ENCODE measurements at places on chromosomes 2 and 18.

- no peak for DNase-seq
These were observed 99.2 kb upstream of the ZNF521 start for GRCh38 chr18:25451077-25451658.

DNA sequence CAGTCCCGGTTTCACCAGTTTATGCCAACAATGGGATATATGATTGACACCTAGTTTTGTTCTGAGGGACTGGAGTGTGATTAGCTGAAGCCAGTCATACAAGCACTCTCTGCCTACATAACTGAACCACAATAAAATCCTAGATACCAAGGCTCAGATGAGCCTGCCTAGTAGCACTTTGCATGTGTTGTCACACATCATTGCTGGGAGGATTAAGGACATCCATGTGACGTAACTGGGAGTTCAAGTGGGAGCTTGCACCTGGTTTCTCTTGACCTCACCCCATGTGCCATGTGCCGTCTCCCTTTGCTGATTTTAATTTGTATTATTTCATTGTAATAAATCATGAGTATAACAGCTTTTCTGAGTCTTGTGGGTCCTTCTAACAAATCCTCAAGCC lies 90.3 kb downstream of the TMEM163 start:
- DNase-seq, result no peak

DNA sequence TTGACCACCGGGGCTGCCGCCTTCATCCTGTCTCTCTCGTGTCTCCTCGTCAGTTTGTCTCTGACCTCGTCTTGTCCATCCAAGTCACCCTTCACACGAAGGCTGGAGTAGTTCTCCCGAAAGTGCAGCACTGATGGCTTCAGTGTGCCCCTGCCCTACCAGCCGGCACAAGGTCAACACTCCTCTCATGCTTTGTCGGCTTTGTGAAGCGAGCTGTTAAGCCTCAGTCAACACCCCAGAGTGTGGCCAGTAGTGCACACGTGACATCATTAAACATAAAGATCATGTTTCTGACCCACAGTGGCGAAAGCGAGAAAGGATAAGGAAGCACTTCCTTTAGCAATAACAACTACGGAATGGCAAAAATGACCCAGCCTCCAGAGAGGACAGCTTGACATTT lies 23.2 kb downstream of the ACKR3 start:
- DNase-seq, result no peak

DNA sequence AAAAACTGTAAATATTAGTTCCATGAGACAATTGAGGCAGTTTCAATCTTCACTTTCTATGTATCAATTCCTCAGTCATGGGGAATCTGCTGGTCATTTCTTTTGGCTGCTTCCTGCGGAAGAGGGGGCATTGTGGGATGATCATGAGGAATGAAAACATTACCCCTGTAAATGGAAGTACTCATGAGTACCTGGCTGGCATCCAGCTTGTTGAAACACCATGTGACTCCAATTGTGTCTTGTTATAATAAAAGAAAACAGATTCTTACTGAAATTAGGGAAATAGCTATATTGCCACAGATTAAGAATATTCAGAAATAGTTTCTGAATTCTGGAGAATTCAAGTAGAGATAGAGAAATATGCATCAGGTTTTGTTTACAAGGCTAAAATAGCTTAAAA lies 41.6 kb upstream of the GPR39 start:
- DNase-seq, result no peak

DNA sequence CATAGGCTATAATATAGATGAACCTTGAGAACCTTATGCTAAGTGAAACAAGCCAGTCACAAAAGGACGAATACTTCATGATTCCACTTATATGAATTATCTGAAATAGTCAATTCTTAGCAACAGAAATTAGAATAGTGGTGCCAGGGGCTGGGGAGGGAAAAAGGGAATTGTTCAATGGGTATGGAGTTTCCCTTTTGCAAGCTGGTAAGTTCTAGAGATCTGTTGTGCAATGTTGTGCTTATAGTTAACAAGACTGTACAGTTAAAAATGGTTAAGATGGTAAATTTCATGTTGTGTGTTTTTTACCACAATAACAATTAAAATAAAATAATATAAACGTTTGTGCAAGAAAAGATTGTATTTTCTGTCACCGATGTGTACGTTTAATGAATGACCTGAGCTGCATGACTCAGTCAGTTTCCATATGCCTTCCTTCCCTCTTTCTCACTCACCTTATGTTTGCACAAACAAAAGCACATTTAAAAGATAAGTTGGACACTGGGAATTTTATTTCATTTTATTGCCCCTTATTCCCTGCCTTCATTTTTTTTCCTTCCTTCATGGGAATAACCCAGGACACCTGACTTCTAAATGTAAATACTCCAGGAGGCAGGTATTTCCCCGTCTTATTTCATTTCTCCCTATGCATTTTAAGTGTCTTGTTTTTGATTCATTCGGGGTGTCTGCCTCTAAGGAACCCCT lies 143.7 kb upstream of the TTC39C start:
- no peak for DNase-seq

- DNase-seq, result no peak
These were observed 36.1 kb downstream of the OTX1 start for GRCh38 chr2:63086687-63087086.

DNA sequence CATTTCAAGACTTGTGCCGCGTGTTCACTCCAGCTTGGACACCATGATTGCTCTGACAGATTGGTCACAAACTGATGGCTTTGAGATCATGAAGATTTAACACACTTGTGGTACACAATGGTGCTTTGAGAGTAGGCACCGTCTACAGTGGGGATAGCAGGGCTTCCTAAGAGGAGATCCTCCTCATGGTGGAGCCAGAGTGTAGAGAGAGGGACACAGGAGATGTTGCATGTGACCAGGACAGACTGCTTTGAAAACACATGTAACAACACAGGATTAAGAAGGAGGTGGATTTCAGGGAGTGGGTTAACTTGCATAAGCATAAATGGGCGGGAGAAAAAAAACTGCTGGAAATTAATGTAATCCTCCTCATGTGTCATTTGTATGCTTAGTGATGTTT lies 95.7 kb upstream of the LINC00305 start:
- DNase-seq, result no peak

GRCh38 chr18:39039813-39040212 lies 1474.2 kb upstream of the CELF4 start:
- DNase-seq, result no peak

DNA sequence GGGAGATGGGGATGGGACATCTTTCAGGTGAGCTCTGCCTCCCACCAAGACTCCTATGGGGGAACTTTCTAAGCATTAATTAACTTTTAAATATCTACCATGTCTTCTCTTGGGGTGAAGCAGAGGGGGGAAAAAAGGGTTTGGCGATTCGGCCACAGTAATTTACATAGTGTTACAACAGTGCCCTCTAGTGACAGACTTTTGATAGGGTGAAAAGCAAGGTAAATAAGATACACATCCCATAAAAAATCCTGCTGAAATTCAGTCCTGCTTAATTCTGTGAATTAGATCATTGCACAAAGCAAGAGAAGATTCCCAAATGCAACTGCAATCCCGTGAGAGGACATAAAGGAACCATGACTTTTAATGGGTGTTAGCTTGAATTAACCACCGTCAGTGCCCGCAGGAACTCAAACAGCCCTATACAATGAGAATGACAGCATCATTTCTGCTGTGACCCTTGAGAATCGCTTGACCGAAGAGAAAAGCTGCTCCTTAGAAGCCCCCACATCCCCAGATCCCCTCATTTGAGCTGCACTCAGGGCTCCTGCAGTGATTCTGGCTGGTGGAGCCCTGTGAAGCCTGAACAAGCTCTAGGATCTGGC lies 32.8 kb downstream of the FAM124B start:
- no peak for DNase-seq

- DNase-seq, result no peak
These were observed 115.0 kb downstream of the GBX2 start for GRCh38 chr2:236052926-236053821.

GRCh38 chr2:17912266-17912691 lies 33.8 kb downstream of the KCNS3 start:
- DNase-seq, result no peak

- no peak for DNase-seq
These were observed 3.4 kb downstream of the FANCL start for GRCh38 chr2:58237741-58238140.

DNA sequence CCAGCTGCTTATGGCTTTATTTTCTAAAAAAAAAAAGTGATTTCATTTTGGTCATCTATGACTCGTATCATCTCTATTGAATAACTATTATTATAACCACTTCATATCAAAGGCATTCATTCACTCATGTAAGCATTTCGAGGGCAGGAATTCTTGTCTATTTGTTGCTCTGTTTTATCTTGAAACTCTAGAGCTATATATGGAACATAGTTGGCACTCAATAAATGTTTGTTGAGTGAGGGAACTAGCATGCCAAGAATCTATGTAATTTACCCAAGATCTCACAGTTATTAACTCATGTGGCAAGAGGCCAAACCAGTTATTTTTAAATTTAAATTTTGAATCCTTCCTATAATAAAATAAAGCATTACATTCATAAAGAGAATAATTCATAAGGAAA lies 470.1 kb downstream of the TMX3 start:
- DNase-seq, result no peak

- DNase-seq, result no peak
These were observed 15.0 kb downstream of the COX7A2L start for GRCh38 chr2:42345986-42346385.

DNA sequence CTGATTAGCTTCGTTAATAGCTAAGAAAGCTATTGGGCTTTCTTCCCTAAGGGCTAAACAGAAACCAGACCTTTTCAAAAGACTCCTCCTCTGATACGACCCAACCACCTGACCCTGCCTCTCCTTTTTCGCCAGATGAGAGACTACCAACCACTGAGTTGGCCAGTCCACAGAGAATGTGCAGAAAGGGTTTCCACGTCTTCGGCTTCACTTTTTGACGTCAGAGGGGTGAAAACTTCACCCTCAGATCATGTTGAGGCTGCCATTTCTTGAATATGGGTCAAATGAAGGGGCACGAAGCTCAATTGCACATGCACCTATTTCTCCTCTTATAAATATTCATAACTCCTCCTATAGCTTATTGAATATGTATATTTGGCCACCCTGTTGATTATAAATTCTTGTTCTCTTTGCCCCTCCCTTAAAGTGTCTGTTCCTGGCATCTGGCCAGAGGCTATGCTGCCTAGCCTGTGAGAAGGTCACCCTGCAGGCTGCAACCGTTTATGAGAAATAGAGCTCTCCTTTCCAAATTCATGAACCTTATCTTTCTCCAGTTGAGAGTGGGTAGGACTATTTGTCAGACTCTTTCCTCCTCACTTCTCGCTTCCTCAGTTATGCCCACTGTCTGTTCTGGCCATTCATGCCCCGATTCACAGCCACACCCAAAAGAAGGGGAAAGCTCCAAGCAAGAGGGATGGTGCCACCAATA lies 301.6 kb downstream of the STK39 start:
- DNase-seq, result no peak

All from stimulated activated CD8-positive, alpha-beta memory T cell treated with anti-CD3 and anti-CD28 coated beads, Interleukin-7, amount 100 ng/mL, for 1 hour (primary cell).